ENCODE measurements at places on chromosomes 16 and 17.
A peak's percentile ranks its signal among the peaks of the same experiment; 100 is the strongest.

GRCh38 chr16:81752225-81752875 lies 26.7 kb upstream of the PLCG2 start:
- DNase-seq = no peak

DNA sequence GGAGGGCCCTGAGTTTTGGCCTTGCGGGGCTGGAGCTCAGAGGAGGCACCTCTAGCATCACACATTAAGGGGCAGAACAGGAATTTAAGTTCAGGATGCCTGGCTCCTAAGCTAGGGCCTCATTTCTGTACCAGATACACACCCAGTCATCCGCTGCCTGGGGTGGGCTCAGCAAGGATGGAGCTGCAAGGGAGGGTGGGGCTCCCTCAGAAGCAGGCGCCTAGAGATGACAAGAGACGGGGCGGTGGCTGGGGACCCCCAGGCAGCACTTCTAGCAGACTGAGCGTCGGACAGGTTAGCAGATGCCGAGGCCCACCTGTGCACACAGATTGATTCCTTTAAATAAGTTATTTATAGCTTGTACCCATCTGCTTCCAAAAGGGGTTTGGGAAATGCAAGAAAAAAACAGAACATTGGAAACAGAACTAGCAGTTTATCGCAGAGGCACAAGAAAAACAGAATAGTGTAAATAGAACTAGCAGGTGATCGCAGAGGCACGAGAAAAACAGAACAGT lies 47.6 kb upstream of the CBFA2T3 start:
- DNase-seq = no peak

DNA sequence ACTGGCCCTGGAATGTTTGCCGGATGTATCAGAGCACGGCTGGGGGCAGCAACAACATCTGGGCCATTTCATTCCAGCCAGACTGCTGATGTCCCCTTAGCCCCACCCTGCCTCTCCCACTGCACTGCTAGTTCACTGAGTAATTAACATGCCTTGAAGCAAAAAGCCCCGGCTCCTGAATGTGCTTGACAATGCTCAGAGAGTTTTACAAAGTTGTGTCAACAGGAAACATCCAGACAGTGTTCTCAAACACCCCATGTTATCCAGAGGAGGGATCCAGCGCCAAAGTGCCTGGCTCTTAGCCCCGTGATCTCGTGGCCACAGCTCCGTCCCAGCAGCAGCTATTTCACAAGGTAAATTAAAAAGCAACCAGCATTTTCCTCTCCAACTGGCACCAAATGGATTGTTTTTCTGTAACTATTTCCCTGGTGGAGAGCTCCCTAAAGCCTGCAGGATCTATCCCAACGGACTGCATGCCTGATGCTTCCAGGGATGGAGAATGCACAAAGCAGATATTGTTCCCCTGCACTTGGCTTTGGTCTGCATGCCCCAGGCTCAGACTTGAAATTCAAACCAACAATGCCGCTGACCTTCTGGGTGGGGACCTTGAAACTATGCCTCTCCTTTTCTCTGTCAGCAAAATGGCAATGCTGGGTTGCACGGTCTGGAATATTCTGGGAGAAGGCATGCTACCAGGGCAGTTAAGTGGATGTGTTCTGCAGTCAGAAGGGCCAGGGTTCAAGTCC lies 115.6 kb upstream of the CDH5 start:
- DNase-seq = no peak

DNA sequence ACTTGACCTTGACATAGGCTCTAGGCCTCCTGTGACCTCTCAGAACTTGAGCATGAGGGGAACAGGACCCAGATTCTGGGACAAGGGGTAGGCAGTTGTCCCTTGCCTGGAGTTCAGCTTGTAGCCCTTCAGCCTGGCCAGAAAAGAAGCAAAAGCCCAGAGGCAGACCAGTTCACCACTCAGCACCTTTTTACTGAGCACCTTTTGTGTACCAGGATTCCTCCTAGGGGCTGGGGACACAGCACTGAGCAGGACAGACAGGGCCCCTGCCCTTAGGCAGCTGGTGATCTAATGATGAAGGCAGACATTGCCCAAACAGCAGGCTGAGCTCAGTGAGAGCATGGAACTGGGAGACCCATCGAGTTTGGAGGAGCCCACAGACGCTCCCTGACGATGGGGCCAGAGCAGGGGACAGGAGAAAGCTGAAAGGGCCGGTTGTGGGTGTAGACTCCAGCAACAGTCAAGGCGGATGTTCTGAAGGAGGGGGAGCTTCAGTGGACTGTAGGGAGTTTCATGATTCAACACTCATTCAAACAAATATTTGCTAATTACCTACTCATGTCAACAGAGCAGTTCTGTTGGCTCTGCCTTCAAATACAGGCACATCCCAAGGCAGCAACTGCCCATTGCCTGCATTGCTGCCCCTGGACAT lies 32.0 kb downstream of the SBK1 start:
- no peak for DNase-seq

DNA sequence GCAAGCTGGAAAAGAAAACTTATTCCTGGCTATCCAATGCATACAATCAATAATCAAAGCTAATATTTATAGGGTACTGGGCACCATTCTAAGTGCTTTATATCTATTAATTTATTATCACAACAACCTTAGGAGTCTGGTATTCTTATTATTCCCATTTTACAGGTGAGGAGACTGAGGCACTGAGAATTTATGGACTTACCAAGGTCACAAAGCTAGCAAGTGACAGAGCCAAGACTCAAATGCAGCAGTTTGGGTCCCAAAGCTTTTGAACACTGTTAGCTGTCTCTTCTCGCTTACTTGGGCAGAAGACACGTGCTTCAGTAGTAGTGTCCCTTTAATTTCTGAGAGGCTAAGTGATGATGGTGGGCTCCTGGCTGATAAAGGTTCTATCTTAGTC lies 152.6 kb downstream of the AATF start:
- DNase-seq = no peak

- DNase-seq = no peak
Measured at GRCh38 chr17:74369221-74369620, 1.9 kb downstream of the GPR142 start.

DNA sequence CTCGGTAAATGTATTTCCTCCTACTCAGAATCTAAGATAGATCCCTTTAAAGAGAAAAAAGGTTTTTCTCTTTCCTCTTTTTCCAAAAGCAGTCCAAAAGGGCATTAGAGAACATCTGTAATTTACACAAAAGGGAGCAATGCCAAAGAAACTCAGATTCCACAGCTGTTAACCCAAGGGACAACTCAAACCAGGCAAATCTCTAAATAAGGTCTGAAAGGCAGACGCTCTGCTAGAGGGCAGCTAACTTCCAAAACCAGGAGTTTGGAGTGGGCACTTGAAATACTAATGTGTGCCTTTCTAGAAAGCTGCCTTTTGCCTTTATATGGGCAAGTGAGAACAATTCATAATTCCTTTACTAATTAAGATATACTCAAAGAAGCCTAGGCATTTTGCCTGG lies 435.7 kb downstream of the ZFHX3 start:
- no peak for DNase-seq

DNA sequence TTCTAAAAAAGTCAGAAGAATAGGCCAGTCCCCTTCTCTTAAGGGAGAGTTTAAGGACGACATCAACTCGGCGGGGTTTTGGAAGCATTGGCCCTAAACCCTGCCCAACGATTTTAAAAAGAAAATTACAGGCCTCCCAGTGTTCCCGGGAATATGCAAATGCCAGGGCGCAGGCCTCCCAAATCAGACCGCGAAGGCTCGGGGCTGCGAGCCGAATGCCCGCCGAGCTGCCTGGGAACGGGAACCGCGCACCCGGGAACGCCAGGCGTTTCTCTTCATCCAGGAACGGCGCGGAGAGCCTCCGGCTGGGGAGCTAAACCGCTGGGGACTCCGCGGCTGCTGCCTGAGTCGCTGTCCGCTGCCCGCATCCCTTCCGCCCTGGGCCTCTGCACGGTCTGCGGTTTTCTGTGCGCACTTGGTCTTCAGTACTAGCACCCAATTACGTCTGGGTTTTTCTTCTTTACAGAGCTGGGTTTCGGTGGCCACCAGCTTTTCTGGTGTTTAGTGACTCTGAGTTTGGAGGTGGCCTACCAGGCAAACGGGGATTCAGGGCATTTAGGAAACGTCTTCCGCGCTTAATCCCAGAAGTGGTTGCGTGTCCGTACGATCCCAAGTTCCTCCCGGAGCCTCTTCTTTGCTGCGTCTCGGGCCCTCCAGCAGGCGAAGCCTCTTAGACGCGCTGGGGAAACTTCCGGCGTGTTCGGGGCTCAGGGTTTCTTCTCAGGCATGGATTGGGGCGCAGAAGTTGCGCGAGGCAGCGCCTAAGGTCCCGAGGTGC lies 5.7 kb downstream of the IRX5 start:
- DNase-seq = no peak

DNA sequence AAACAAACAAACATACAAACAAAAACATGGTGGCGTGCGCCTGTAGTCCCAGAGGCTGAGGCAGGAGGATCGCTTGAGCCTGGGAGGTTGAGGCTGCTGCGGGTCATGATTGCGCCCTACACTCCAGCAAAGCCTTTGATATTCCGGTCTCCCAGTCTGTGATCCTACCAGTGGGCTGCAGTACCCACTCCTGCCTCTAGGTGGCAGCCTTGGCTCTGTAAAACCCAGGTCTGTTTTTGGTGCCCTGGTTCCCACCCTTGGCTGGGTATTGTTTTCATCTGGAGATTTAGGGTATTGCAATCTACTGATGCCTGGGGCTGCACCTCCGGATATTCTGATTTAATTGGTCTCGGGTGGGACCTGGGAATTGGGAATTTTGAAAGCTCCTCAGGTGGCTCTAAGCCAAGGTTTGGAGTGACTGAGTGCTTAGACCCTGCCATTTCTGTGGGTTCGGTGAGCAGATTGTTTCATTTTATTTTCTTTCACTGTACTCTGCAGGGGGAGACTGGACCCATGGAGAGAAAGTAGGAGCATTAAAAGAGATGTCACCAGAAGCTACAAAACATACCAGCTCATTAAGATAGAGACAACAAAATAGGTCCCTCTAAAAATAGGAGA lies 40.5 kb downstream of the MYH3 start:
- peak; percentile 40 for DNase-seq

- no peak for DNase-seq
Measured at GRCh38 chr17:1050996-1051925, 54.3 kb downstream of the TIMM22 start.

DNA sequence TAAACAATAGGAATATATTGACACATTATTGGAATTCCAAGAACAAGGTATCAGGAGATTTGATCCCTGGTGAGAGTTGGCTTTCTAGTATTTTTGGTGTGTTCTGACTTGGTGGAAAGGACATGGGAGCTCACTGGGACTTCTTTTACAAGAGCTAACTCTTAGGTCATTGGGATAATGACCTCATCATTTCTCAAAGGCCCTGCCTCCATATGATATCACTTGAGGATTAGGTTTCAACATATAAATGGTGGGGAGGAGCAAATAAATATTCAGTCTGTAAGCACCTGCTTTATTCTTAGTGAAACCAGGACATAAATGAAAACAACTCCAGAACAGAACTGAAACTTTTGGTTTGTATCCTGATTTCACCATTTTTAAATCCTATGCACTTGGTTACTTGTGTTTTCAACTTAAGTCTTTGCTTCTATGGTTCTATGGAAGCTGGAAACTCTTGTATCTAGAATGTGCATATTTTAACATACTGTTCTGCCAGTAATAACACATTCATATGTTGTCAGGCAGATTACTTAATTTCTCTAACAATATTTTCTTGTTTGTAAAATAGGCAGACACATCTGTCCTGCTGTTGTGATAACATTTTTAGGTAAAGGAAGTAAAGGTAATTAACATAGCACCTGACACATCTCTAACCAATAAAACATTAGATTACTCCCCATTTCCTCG lies 1527.7 kb upstream of the CDH8 start:
- no peak for DNase-seq

DNA sequence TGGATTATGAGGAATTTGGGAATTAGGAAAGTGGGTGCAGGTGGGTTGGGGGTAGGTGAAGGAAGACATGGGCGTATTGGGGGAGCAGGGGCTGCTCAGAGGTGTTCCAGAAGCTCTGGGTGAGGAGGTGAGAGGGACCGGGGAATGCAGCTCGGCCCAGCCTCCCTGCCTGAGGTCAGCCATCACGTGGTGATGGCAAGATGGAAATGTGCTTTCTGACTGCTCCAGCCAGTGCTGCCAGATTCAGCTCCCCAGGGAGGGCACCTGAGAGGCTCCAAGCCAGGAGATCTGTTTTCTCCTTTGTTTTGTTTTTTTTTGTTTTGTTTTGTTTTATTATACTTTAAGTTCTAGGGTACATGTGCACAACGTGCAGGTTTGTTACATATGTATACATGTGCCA lies 35.2 kb upstream of the STH start:
- DNase-seq = no peak

GRCh38 chr16:84124257-84125073 lies 7.7 kb upstream of the MBTPS1 start:
- DNase-seq = no peak

DNA sequence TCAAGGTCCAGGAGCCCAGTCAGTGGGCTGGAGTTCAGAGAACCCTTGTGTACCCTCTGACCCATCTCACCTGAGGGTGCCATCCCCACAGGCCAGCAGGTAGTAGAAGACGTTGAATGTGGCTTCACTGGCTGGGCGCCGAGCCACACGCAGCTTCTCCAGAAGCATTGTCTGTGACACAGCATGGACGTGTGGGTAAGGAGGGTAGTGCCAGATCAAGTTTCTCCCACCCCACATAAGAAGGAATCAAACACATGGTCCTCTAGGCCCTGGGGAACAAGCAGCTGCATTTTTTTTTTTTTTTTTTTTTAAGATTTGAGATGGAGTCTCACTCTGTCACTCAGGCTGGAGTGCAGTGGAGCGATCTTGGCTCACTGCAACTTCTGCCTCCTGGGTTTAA lies 60.9 kb downstream of the MYO18A start:
- no peak for DNase-seq

GRCh38 chr16:88713054-88713453 lies 6.8 kb downstream of the CTU2 start:
- DNase-seq = no peak

DNA sequence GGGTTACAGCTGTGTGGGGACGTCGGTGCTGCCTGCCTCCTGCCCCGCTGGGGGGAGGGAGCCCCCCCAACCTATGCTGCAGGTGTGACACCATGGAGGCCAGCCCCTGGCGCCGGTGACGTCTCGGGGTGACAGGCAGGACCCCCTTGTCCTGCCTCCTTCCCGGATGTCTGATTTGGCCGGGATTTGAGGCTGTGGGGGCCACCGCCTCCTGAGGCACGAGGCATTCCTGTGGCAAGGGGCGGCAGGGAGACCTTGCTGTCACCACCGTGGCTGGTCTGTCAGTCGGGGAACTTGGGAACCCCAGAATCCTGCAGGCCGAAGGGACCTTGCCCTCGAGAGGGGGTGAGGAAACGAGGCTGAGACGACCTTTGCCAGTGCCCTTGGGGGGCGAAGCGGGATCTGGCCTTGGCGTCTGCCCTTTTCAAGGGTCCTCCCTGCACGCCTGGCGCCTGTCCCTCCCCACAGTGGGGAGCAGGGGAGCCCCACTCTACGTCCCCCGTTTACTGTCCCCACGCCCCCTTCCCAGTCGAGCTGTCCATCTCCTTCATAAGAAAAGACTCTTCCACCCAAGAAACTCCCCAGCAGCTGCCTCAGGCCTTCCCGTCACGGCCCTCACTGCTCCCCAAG lies 74.4 kb downstream of the METRNL start:
- no peak for DNase-seq

All from AG09309 (cell line).